ENCODE measurements at places on chromosomes 16 and 17.

DNA sequence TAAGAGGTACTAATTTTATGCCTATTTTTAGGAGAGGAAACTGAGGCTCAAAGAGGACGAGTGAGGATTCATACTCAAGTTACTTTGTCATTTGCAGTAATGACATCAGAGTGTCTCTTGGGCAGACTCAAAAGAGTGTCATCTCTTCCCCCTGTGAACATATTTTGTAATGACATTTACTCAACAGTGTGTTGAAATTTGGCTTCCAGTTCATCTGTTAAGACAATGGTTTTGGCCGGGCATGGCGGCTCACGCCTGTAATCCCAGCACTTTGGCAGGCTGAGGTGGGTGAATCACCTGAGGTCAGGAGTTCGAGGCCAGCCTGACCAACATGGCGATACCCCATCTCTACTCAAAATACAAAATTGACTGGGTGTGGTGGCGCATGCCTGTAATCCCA lies 28.9 kb downstream of the WFDC1 start:
- no peak for DNase-seq

DNA sequence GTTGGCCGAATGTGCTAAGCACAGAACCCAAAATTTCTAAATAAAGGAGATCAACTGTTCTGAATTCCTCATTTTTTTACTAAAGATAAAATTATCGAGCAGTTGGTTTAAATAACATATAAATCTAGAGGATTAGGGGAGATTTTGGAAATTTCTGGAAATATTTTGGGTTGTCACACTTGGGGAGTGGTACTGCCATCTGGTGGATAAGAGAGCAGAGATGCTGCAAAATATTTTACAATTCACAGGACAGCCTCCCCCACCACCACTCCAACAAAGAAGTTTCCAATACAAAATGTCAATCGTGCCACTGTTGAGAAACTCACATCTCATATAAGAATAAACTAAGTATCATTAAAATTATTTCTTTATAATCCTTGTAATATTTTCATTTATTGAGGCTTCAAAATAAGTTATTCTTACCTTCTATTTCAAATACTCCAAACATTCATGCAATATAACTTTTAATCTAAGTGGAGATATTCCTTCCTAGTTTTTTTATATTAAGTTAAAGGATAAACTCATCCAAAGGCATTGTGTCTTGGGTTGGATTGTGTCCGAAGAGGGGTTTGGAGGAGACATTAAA lies 17.0 kb upstream of the ABCA8 start:
- no peak for DNase-seq

- DNase-seq = no peak
Observed at GRCh38 chr16:18060351-18060750, 276.2 kb downstream of the NPIPA8 start.

GRCh38 chr16:3659251-3659650 lies 4.8 kb downstream of the DNASE1 start:
- DNase-seq = no peak

- no peak for DNase-seq
Observed at GRCh38 chr16:66489385-66489784, 60.5 kb downstream of the TK2 start.

GRCh38 chr16:87199901-87200300 lies 117.3 kb downstream of the C16orf95 start:
- no peak for DNase-seq
